Endodermal cell (in vitro differentiated cells): ENCODE measurements at places on chromosomes 1 and 21.

GRCh38 chr1:239757716-239758115 lies 334.0 kb upstream of the FMN2 start:
- no peak for DNase-seq

DNA sequence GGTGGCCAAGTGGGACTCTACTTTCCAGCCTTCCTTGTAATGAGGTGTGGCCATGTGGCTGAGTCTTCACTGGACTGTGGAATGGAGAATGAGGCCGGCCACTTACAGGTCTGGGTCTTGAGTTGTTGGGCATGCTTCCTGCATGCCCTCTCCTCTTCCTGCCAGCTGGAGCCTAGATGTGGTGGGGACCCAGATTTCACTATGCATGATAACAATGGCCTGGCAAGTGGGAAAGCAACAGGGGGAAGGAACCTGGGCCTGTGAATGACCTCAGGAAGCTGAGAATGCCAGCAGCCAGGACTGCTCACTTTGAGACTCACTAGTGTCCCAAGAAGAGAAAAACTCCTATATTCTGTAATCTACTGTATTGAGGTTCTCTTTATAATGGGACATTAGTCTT lies 8.5 kb upstream of the SLC26A9 start:
- no peak for DNase-seq

DNA sequence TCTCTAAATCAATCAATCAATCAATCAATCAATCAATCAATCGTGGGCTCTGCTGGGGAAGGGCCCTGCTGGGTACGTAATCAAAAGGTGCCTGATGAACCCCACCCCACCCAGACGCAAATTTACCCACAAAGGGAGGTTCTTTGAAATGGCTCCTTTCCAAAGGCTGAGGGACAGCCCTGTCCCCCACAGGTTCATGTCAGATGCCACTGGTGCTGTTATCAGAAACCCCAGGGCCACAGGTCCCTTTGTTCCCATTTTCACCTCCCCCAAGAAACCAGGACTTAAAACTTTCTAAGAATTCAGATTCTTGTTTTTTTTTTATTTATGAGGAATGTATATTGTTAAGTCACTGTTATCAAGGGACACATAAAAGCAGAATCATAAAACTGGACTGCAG lies 14.2 kb downstream of the CHRNB2 start:
- DNase-seq = no peak

DNA sequence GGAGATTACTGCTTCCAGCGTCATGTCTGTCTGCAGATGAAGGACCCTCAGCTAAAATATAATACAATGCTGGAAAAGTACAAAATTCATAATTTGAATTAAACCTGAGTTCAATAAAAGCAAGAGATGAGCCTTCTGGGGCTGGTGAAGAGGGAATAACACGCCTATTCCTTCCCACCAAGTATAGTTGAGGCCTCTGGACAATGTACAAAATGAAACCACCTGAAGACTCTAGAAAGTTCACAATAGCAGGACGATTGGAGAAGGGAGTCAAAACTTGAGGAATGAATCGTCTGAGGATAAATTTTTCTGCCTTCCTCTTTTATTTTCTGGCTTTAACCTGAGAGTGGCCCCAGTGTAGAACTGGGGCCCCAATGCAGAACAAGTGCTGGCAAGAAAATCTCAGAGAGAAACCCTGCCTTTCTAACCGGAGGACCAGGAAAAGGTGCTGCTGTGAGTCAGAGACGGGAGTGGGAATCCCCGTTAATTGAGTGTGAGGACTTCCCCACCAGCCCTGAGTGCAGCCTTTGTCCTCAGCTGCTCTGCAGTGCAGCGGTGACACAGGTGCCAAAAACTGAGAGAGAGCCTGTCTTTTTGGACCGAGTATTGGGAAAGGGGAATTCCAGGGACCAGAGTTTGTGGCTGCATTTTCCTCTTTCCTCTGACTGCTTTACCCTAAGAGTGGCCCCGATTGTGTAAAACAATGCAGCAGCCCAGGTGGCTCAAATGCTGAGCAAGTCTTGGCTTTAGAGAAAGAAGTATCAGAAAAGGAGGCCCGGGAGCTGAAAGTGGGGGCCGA lies 264.9 kb downstream of the DYRK1A start:
- DNase-seq = peak; percentile 72

GRCh38 chr1:163656095-163656759 lies 334.5 kb downstream of the NUF2 start:
- no peak for DNase-seq

GRCh38 chr1:16257968-16258367 lies 21.0 kb upstream of the CPLANE2 start:
- DNase-seq = no peak

GRCh38 chr1:226634611-226635246 lies 86.2 kb downstream of the STUM start:
- peak; percentile 51 for DNase-seq
